ENCODE measurements at places on chromosomes 6 and 20. TPM values are rescaled to one million over a fixed set of nuclear protein-coding genes. Genes with fewer than 3 reads are reported as not detected.
A peak's percentile ranks its signal among the peaks of the same experiment; 100 is the strongest.

- no peak for DNase-seq
Observed at GRCh38 chr6:1439349-1439748, 50.0 kb downstream of the FOXF2 start.

OR2J3 gene
- total RNA-seq: not detected

GRCh38 chr6:101199441-101199840 lies 194.1 kb upstream of the GRIK2 start:
- no peak for DNase-seq

BPIFB2 gene
- total RNA-seq: not detected

ZKSCAN4 gene
- 5.5 TPM for total RNA-seq

DNA sequence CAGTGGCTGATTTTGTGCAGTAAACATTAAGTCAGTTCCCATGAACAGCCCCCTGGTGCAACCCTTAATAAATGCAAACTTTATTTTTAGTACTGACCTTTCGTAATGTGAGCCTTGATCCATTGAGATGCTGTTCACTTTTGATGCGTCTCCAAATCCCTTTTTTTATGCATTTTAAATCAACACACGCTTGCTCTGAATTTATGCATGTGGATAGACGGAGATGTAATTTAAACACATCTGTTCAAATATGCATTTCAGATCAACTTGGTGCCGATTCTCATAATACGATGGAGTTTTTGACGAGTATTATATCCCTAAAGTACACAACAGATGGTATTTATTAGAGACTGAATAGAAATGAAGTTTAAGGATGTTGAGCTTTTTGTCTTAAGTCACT lies 505.7 kb downstream of the CDKAL1 start:
- DNase-seq: no peak

THBS2 gene
- 3.6 TPM for total RNA-seq

GRCh38 chr20:11686820-11687543 lies 230.7 kb upstream of the BTBD3 start:
- DNase-seq: no peak

DNA sequence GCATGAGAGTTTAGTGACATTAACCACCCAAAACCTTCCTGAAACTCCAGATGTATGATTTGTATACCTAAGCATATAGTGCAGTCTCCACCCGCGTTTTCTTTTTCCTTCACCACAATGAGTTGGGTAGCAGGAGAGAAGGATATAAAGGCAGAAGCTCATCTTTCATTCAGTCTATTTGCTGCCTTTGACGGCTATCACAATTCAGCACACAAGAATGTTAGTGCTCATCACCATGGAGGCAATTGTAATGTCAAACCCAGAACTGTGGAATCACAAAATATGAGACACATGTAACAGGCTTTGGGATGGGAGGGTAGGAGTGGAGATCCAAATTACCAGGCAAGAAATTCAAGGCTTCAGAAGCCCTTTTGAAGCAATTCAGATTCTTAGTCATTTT lies 17.6 kb downstream of the ZHX3 start:
- DNase-seq: no peak

GRCh38 chr20:63132715-63133471 lies 83.0 kb downstream of the YTHDF1 start:
- no peak for DNase-seq

FYN gene
- total RNA-seq: 75.0 TPM

B4GALT5 gene
- 25.2 TPM for total RNA-seq

- peak; percentile 91 for DNase-seq
Observed at GRCh38 chr6:136774228-136775041, 17.8 kb downstream of the MAP3K5 start.

HEY2 gene
- total RNA-seq: not detected

GRCh38 chr6:101758368-101758767 lies 364.9 kb downstream of the GRIK2 start:
- DNase-seq: no peak

TAGAP gene
- under 0.01 TPM for total RNA-seq

MAPK13 gene
- total RNA-seq: 95.6 TPM

SNAP91 gene
- not detected for total RNA-seq

- peak; percentile 46 for DNase-seq
Observed at GRCh38 chr6:26520237-26520849, 17.8 kb upstream of the HMGN4 start.

FAM110A gene
- 7.1 TPM for total RNA-seq

- no peak for DNase-seq
Observed at GRCh38 chr20:2130062-2130591, 28.5 kb downstream of the STK35 start.

PLN gene
- total RNA-seq: not detected

- DNase-seq: no peak
Observed at GRCh38 chr6:12279322-12280091, 10.7 kb upstream of the EDN1 start.

GRCh38 chr6:135183002-135183531 lies 2.0 kb downstream of the MYB start:
- DNase-seq: peak; percentile 5

RAET1G gene
- 45.0 TPM for total RNA-seq

DNA sequence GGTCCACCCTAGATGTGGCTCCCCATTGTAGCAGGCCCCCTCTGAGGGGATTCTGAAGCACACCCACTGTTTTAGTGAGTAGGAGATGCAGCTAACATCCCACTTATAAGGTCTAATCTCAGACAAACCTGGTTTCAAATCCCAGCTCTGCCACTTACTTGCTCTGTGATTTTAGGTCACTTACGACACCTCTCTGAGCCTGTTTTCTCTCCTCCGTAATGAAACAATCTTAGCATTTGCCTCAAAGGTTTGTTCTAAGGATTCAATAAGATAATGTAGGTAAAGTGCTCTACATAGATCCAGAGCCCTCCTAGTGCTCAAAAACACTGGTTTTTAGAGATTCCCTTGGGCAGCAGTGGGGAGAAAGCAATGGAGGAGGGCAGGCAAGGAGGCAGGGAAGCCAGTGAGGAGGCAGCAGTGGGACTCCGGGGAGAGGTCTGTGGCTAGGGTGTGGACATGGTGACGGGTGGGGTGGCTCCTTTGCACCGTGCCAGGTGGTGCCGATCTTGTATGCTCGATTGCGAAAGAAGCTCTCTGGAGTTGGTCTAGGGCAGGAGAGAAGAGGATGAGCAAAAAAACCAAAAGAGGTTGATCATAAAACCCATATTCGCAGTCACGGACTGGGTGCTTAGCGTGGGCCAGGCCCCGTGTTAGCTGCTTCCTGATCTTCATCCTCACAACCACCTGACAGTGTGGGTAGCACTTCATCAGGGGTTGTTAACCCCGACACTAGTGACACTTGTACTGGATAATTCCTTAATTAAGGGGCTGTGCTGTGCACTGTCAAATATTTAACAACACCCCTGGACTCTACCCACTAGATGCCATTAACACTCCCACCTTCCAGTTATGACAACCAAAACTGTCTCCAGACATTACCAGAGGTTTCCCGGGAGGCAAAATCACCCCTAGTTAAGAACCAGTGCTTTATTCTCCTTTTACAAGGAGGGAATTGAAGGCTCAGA lies 16.8 kb upstream of the PTGIS start:
- DNase-seq: no peak

DNA sequence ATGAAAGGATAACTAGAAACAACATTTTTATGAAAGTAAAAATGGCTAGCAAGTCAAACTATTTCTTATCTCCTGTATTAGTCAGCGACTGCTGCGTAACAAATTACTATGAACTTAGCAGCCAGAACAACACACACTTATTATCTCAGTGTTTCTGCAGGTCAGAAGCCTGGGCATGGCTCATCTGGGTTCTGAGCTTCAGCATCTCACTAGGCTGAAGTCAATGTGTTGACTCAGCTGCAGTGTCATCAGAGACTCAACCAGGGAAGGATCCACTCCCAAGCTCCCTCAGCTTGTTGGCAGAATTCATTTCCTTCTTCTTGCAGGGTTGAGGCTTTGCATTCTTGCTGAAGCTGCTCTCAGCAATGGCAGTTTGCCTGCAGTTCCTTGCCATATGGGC lies 33.2 kb upstream of the IGF2R start:
- peak; percentile 35 for DNase-seq

GRCh38 chr6:11260249-11261038 lies 28.0 kb upstream of the NEDD9 start:
- DNase-seq: no peak

SYCP2 gene
- 0.26 TPM for total RNA-seq

GRCh38 chr6:42963855-42964605 lies 3.5 kb downstream of the GNMT start:
- DNase-seq: peak; percentile 33

MTRF1L gene
- total RNA-seq: 11.3 TPM

- DNase-seq: peak; percentile 64
Observed at GRCh38 chr20:50460608-50461267, 49.4 kb upstream of the PTPN1 start.

HLA-DQA2 gene
- total RNA-seq: not detected

GRCh38 chr6:3532296-3532916 lies 75.6 kb upstream of the SLC22A23 start:
- no peak for DNase-seq

GRCh38 chr6:117956386-117956785 lies 49.3 kb downstream of the SLC35F1 start:
- DNase-seq: no peak

DNA sequence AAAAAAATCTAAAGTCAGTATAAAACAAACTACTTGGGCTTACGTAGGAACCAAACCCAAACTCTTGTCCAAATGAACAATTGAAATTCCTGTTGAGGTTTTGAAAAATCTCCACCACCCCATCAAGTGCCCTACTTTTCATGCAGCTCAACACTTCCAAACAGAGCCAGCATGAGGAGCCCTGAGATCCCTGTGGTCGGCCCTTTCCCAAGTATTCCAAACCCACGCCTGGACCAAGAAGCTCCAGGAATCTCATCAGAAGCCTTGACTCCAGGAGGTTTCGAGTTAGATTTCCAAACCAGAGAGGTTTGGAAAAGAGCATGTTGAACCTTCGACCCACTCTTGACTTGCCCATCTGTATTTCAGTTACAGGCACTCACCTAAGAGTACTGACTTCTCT lies 179.3 kb downstream of the MTFR2 start:
- no peak for DNase-seq
